Stimulated activated CD4-positive, alpha-beta T cell treated with anti-CD3 and anti-CD28 coated beads, Interleukin-2, amount 100 ng/mL, for 48 hours (primary cell): ENCODE measurements at places on chromosomes 5 and 9.

- DNase-seq, result no peak
Observed at GRCh38 chr9:136010176-136010575, 49.0 kb upstream of the UBAC1 start.

- DNase-seq, result no peak
Observed at GRCh38 chr5:54254482-54255198, 55.7 kb downstream of the ARL15 start.

DNA sequence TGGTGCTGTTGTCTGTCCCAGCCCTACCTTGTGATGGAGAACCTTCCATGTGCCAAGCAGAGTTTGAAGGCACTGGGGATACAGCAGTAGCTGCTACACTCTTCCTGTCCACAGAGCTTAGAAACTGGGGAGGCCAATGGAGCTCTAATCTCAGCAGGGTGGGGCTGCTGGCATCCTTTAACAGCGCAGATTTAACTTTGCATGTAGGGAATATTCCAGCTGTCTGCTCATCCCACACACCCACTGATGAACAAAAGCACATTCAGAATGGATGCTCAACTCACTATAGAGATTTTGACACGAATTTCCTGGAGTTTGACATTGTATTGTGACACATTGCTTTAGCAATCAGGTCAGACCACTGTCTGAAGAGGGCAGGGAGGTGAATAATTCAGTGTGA is 49.0 kb downstream of the TMEM215 start:
- no peak for DNase-seq

DNA sequence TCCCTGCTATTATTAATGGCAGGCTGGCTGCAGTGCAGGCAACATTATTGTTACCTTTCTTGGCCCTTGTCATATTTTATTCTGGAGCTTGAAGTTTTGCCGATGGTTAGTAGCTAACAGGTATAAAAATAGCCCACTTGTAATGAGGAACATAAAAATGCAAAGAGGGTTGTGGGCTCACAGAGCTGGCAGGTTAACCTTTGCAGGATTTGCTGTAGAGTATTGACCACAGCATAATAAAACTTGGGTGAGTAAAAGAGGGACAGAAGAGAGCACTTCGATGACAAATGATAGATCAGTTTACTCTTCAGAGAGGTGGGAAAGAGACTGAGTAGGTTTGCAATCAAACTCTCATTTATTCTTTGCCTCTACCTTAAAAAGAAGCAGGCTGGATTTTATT is 49.7 kb upstream of the SGCD start:
- no peak for DNase-seq

DNA sequence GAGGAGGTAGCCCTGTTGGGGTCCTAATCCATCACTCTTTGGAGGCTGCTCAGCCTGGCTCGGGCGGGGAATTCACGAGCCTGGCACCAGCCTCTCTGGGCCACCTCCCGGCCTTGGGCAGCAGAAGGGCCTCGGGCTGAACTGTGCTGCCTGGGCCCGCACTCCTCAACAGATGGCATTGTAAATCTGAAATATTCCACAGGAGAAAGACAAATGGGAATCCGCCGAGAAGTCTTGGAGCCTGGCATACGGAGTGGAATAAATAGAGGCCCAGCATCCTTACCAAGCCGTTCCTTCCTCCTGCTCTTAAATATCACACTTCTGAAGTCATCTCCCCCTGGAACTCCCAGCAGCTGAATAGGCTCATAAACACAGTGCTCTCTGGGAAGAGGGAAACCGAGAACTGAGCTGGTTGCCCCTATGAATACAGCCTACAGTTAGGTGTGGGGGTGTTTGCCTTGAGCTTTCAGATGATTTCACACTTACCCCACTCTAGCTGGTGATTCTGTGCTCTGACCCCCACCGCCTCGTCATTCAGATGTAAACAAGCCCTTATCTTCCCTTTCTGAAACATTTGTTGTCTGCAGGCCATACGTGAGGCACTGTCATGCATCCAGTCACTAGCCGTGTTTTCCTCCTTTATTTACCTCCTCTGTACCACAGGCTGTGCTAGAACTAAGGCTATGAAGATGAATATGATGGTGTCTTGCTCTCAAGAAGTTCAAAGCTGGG is 455.0 kb upstream of the CLINT1 start:
- DNase-seq, result no peak

DNA sequence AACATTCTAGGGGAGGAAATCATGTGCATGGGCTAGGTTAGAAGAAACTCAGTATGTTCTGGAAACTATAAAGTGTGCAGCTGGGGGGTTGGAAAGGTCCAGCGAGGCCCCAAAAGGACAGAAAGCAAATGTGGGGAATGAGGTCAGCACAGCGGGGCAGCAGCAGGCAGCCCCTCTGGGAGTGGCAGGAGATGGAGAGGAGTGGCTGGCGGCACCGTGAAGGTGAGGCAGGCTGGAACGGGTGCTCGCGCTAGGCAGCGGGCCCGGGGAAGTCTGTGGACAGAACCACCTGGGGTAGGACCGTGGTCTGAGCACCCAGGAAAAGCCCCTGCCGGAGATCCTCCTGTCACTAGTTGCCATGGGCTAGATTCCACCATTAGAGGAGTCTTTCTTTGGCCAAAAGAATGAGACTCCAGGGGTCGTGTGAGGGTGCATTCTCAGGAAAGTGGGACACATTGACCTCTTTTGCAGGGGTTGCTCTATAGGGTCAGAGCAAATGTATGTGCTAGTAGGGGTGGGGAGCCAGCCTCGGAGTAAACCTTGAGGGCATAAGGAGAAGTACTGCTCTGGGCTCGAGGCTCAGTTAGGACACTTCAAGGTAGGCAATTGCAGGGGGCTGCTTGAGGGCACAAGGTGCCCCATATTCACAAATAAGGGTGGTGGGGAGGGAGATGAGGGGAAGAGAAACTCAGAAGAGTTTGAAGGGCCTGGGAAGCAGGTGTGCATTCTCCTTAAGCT is 61.2 kb downstream of the IL6ST start:
- DNase-seq, result no peak

DNA sequence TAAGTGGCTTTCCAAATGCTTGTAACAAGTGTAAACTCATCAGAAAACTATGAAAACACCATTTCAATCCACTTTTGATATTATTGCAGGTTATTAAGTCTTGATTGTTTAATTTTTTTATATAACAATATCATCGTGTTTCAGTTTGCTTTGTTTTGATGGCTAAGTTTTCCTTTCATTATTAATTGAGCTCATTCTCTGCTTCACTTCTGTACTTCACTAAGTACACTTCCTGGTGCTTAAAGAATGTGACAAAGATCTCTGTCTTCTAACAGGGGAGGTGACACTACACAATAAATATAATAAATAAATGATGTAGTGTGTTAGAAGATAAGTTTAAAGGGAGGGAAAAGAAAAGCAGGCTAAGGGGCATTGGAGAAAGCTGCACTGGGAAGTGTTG is 13.0 kb upstream of the RAD23B start:
- no peak for DNase-seq

DNA sequence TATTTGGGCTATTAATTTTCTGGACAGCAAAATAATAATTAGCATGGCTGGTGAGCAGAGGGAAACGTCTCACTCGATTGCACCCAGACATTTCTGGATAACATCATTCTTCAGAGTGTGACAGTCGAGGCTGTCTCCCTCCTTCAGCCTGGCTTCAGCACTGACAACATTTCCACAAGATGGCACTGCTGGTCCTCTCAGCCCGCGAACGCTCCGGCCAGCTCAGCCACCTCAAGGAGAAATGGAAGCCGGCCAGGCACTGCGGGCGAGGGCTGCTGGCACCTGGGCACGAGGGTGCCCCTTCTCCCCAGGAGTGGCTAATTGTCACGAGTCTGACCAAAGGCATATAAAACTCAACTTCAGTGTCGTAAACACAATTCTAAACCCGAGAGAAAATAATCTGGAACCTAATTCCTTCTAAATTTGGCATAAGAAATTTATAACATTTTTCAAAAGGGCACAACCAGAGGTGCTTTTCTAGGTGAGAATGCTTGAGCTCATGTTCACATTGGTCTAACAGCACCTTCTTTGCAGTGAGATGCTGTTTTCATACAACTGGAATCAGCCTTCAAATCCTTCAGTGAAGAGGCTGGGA is 65.9 kb downstream of the DAP start:
- no peak for DNase-seq

DNA sequence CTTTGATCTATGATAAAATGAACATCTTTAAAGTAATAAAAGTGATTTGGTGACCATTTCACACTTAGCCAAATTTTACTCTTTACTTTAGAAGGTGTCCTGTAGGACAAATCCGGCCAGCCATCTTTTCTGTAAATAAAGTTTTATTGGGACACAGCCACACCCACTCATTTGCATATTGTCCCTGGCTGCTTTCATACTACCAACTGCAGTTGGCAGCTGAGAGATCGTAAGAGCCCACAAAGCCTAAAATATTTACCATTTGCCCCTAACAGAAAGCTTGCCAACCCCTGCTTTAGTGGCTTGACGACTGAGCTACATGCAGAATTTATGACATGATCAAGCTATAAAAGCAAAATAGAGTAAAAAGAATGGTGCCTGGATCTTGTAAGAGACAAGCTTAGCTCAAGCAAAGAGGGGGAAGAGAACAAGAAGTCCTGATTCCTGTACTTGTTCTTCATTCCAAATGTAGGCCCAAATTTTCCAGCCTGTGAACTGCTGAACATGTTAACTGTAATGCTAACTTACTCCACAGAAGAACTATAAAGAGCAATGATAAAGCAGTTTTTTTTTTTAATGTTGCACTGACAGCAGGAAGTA is 7.4 kb upstream of the FBXO10 start:
- no peak for DNase-seq

GRCh38 chr9:18905028-18905882 is 127.8 kb downstream of the SAXO1 start:
- DNase-seq, result no peak

DNA sequence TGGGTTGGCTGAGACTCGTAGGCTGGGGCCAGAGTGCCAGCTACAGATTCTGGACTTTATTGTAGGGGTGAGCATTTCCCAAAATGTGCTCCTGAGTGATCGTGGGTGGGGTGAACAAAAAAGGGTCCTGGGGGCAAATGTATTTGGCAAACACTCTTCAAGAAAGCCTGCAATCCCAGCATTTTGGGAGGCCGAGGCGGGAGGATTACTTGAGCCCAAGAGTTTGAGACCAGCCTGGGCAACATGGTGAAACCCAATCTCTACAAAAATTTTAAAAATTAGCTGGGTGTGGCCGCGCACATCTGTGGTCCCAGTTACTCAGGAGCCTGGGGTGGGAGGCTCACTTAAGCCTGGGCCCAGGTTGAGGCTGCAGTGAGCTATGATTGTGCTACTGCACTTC is 55.5 kb upstream of the CDKN2AIPNL start:
- no peak for DNase-seq

DNA sequence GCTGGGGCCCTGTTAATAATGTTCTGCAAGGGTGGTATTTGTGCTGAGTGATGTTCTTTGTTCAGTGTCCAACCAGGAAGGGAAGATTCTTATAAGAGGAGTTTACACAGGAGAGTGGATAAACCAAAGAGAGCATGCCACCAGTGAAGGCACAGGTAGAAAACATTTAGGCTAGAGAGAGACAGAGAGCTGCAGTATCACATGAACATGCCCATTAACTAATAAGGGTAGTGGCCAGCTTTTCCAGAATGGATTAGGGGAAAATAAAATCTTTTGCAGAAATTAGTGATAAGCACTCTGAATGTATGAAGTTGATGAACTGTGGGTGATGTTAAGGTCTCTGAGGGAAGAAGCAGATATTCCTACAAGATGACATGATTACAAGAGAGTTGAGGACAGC is 54.1 kb upstream of the PRLR start:
- DNase-seq, result no peak

- DNase-seq, result no peak
Observed at GRCh38 chr5:56019306-56020272, 24.8 kb upstream of the IL6ST start.

DNA sequence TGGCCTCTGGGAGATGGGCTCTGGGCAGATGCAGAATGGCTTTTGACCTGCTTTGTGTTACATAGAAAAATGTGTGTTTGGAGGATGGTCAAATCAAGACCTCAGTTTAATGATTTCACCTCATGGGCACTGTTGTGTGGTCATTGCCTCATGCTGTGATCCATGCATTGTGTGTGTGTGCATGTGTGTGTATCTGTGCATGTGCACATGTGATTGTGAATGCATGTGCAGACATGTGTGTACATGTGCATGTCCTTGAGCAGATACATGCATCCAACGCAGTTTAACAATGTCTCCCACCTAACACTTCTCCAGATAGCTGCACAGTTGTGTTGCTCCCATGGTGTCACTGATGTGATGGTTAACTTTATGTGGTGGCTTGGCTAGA is 40.1 kb upstream of the S1PR3 start:
- no peak for DNase-seq

GRCh38 chr9:20683351-20684034 is 566 bp upstream of the FOCAD start:
- DNase-seq, result peak; percentile 24

DNA sequence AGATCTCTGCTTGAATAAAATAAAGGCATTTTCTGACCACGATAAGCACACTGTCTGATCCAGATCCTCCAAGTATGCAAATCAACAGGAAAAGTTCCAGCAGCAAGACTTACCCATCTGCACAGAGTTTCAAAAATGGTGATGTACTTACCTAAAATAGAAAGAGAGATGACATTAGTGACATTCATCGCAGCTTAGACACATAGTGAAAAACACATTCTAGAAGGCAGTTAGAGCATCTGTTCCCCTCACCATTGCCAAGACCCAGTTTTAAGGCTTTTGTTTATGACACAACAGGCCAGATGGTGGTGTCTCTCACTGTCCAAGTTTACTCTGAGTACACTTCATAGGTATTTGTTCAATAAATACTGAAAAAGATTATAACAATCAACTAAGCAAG is 207.7 kb downstream of the PDE4D start:
- DNase-seq, result no peak

GRCh38 chr9:3903273-3903672 is 377.5 kb upstream of the RFX3 start:
- DNase-seq, result no peak

GRCh38 chr9:11457825-11458790 is 845.3 kb upstream of the PTPRD start:
- no peak for DNase-seq

DNA sequence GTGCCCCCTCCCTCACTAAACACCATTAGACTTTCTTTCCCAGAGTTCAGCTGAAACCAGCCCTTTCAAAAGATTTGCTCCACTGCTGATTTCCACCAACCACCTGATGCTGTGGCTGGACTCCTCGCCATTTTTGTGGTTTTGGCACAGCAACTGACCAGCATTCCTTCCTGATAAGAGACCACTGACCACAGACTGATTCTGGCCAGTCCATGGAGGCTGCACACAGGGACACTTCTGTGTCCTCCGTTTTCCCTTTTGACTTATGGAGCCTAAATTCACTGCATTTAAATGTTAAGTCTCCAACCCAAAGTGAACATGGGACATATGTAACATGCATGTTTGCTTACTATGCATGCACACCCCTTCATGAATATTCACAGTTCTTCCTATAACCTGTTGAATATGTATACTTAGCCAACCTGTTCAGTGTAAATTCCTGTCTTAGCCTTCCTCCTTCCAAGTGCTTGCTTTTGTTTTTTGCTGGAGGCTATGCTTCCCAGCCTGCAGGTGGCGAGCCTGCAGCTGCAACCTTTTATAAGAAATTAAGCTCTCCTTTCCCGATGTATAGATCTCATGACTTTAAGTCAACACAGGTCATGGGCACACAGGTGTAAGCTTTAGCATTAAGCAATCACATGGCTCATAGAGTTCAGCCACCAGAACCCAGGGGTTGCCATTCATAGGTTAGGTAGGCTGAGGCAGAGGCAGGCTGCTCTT is 78.7 kb downstream of the ACTL7B start:
- no peak for DNase-seq
